ENCODE measurements at places on chromosomes 5 and 9.

GRCh38 chr5:125668884-125669283 lies 754.3 kb upstream of the GRAMD2B start:
- no peak for DNase-seq

- no peak for DNase-seq
These were observed 204.7 kb upstream of the WWC1 start for GRCh38 chr5:168086746-168087145.

GRCh38 chr9:81455462-81456219 lies 233.7 kb downstream of the TLE1 start:
- no peak for DNase-seq

DNA sequence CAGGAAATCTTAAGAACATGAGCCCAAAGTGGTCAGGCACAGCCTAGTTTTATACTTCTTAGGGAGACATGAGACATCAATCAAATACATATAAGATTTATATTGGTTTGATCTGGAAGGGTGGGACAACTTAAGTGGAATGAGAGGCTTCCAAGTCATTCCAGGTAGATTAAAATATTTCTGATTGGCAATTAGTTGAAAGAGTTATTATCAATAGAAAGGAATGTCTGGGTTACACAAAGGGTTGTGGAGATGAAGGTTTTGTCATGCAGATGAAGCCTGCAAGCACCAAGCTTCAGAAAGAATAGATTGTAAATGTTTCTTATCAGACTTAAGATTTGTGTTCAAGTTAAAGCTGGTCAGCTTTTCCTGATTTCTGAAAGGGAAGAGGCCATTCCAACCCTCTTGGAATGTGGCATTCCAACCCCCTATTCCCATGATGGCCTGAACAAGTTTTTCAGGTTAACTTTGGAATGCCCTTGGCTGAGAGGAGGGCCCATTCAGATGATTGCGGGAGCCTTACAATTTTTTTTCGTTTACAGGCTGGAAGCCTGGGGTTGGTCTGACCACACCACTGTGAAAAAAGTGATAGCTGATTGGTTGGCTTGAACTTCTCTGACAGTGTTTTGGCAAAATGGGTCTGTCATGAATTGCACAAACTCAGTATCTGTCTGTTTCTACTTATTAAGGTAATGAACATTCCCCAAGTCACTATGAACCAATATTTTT lies 245.6 kb upstream of the RAI14 start:
- no peak for DNase-seq

GRCh38 chr5:143657647-143658285 lies 154.2 kb upstream of the HMHB1 start:
- no peak for DNase-seq

GRCh38 chr9:128361986-128362646 lies 9.1 kb upstream of the URM1 start:
- DNase-seq: peak; percentile 61

DNA sequence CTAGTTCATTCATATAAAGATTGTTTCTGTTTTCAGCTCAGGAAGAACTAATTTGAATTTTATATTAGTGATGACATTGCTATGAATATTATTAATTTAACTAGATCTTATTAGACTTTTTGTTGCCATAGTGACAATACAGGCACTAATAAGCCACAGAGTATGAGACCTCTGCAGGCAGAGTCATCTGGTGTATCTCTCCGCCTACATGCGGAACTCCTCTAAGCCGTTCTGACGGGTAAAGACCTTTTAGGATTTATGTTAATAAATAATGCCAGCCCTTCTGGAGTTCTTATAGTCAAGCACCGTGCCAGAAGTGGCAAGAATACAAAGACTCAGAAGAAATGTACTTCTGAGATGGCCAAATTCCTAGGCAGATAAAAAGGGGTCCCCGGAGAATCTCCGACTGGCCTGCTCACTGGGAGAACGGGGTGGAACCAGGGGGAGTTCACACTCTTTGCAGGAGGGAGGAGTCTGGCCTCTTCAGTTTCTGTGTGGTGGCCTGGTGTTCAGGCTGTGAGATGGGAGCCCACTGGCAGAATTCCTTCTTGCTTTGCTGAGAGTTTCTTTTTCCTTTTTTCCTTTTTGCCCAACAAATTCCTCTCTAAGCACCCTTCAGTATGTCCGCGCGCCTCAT lies 85.1 kb upstream of the IL12B start:
- DNase-seq: no peak

GRCh38 chr9:133063500-133064231 lies 1.9 kb downstream of the CEL start:
- no peak for DNase-seq

GRCh38 chr9:88993327-88993726 lies 2.1 kb downstream of the S1PR3 start:
- DNase-seq: no peak

DNA sequence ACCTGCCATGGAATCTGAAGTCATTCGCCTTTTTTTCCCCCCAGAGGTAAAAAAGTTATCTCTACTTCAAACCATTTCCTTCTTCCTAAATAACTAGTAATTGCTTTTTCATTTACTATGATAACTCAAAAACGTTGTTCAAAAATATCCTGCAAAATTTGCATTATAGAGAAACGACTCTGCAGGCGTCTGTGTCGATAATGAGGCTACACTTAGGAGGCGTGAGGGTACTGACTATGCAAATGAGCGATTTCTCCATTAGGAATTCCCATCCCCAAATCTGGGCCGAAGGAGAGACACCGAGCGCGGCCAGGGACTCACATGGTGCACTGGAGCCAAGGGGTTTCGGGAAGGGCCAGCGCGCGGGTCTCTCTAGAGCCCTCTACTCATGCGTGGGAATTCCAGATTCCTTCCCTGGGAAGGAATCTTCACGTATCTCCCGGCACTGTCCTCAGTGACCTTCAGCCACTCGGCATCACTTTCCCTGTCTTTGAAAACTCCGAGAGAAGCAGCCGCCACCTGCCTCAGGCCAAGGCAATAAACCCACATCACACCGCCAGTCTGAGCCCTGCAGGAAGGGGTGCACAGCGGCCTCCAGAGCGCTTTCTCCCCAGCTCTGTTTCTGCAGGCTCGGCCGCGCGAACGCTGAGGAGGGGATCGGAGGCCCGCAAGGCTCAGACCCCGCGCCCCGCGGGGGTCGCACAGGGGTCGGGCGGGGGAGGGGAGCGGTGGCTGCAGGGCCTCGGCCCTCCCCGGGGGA lies 718 bp upstream of the DENND4C start:
- DNase-seq: peak; percentile 66
